ENCODE measurements at places on chromosomes 5 and 9.

- no peak for DNase-seq
Measured at GRCh38 chr5:116411101-116411571, 163.5 kb downstream of the SEMA6A start.

DNA sequence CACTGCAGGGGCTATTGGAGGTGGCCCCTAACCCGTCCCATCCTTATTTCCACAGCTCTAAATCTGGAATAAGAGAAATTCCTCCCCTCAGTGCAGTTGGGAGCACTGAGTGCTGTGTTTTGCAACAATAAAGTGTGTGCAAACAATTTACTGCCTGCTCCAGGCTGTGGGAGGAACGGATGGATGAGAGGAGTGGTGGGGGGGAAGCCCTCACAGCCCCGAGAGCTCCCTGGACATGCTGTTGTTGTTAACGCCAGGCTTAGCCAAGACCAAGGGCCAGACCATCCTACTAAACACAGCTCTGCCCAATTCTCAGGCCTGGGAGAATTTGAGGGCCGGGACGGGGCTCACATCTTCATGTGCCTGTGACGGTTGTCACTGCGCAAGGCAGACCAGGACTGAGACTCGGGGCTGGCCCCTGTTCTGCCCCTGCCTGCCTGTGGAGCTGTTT, 200.2 kb downstream of the DAB2IP start:
- DNase-seq = no peak

- no peak for DNase-seq
Measured at GRCh38 chr5:158529454-158529853, 570.3 kb downstream of the EBF1 start.

GRCh38 chr9:219670-220365, 5.2 kb downstream of the DOCK8 start:
- DNase-seq = no peak

DNA sequence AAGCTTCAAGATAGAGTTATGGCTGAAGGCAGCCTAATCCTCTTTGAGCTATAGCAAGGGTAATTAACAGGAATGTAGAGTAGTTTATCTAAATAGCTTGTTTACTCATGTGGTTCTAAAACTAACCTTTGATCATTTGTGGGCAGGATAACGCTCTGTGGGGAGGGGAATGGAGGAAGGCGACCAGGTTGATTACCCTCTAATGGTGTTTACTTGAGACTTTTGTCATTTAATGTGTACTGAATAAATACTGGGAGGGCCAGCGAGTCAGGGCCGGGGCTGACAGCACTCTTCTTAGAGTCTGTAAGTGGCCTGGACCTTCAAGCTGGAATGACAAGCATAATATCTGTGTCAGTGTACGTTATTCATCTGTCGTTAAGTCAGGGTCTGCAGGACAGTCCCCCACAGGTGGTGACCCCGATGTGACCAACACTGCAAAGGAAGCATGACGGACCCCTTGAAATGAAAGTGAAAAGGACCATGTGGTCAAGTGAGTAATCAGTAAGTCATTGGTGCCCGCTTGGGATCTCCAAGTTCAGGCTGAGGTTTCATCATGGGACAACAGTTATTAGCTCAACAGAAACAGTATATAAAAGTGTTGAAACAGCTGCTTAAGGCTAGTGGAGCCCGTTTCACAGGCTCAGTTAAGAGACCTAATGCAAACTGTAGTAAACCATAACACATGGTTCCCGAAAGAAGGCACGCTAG, 162.6 kb downstream of the CPLANE1 start:
- DNase-seq = no peak

DNA sequence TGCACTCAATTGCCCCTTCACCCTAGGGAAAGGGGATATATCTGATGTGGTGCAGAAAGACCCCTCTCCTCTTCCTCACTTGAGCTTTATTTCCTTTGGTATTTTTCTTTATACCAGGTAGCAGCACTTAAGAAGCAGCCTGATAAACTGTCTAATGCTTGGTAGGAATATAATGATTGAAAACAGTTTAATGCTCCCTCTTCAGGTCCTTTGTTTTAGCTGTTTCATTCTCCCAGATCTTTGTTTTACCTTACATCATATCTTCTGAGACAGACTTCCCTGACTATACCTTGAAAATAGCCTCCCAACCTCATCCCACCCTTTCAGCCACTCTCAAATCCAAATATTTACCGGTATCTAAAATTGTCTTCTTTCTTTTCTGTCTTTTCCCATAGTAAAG, 87.9 kb downstream of the NUDT12 start:
- DNase-seq = no peak

DNA sequence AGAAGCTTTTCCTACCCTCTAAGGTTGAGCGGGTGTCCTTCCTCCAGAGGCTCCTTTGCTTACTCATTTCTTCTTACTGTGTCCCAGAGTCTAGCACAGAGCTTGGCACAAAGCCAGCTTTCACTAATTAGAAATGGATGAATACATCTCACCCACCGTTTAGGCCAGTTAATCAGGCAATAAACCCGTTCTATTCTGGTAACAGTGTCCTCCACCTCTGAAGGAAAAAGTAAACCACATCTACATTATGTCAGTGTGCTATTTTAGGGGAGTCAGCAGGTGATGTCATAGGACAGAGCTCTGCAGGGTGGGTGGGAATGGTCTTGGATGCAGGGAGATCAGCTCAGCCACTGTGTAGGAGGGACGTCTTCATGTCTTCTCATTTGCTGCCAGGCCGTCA, 109.2 kb downstream of the OSTF1 start:
- DNase-seq = no peak

DNA sequence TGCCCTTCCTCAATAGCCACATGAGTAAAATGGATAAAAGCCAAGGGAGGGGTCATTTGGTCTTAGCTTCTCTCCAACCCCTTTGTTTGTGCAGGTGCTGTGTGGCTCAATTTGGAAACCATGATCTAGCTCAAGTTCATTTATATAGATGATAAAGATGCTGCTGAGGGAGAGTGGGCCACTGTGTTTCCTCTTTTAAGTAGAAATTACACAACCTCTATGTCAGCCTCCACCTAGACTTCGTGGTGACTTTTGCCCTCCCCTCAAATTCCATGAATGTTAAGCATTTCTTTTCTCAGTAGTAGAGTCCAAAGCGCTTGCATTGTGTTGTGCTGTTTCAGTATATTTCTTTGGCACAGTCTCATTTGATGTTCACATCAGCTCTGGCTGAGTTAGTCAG, 241.4 kb downstream of the ARHGAP26 start:
- DNase-seq = peak; percentile 81

DNA sequence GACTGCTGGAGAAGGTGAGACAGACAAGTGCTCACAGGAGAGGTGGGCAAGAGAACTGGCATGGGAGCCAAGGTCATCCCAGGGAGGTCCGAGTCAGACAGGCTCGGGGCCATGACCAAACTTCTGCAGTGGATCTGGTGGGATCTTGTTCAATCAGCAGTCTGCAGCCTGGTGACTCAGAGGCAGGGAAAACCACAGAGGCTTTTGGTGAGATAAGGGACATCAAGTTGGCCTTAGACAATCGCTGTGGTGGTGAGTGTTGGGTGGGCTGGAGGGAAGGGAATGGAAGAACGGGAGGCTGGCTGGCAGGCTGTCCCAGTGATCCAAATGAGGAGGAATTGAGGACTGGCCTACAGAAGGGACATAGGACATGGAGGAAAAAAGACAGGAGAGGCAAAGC, 123.8 kb downstream of the TMEM174 start:
- no peak for DNase-seq

DNA sequence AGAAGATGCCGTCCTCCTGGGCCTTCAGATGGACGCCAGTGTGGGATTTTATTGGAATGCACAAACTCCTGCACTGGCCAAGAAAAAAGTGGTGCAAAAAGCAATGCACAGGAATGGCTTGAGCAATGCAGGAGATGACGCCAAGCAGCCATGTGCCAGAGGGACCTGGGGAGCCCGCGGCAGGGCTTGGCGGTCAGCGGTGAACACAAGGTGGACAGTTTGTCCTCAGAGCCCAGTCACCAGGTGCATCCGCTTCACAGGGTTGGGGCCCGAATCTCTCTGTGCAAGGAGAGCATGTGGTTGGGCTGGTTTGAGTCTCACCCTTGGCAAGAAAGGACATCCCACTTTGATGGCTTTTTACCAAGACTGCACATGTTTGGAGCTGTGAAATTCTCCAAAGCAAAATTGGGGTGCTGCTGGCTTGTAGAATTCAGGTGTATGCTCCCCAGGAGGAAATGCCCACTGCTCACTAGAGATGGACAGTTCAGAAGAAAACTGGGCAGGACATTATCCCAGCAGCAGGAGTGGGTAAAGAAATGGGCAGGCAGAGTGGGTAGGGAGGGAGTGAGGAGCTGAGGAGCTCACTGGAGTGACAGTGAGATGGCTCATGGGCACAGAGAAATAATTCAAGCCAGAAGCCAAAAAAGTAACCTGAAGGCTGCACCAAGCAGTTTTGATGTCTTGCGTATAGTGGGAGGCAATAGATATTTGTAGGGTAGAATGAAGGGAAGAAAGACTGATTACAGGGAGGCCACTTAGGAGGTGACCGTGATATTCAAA, 463.9 kb downstream of the MTRR start:
- no peak for DNase-seq

GRCh38 chr5:67037171-67037570, 159.4 kb downstream of the CD180 start:
- no peak for DNase-seq

- peak; percentile 55 for DNase-seq
Measured at GRCh38 chr9:73683862-73684591, 532.4 kb downstream of the ANXA1 start.

DNA sequence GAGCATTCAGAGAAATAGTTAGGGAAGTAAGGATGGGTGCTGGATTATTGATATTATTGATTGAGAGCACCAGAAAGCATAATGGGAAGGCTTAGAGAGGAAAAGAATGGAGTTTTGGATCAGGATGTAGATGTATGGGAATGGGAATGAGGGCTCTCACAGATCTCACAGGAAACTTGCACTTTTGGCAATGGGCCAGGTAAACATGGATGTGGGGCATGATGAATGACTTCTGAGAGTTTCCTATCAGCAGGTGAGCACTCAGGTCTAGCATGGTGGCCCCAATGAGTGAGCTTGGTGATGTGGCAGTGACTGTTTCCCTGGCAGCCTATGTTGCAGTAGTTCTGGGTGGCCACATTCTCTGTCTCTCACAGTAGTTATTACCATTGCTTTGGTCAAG, 283.8 kb downstream of the FBXL7 start:
- DNase-seq = no peak

GRCh38 chr9:75891771-75892215, 1.3 kb downstream of the PCSK5 start:
- DNase-seq = no peak

- peak; percentile 71 for DNase-seq
Measured at GRCh38 chr9:37026931-37027581, 7.0 kb downstream of the PAX5 start.

- DNase-seq = no peak
Measured at GRCh38 chr5:5183189-5183699, 43.1 kb downstream of the ADAMTS16 start.

DNA sequence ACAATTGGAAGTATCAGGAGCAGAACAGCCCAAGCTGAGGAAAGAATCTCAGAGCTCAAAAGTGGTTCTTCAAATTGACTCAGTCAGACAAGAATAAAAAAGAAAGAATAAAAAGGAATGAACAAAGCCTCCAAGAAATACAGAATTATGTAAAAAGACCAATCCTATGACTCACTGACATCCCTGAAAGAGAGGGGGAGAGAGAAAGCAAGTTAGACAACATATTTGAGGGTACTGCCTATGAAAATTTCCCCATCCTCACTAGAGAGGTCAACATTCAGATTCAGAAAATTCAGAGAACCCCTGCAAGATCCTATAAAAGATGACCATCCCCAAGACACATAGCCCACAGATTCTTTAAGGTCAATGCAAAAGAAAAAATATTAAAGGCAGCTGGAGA, 173.2 kb downstream of the ALDH1A1 start:
- DNase-seq = no peak

DNA sequence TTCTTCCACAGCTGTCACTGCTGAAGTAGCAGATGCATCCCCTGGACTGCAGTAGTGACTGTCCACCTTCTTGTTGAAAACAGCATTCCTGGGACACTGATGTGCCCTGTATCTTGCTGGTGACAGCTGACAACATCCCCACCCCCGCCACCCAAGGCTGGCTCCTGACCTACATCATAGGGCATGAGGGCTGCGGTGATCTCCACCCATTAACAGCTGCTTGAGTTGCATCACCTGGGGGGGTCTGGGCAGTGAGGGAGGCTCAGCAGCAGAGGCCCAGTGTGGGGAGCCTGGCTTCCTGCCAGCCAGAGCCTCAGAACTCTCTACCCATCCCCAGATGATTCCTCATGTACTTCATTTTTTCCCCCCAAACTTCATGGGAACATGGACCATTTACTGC, 4.1 kb downstream of the PRUNE2 start:
- no peak for DNase-seq

GRCh38 chr9:93575796-93576257, 557 bp upstream of the PHF2 start:
- DNase-seq = peak; percentile 17

- DNase-seq = no peak
Measured at GRCh38 chr9:12737871-12738270, 36.9 kb upstream of the LURAP1L start.

DNA sequence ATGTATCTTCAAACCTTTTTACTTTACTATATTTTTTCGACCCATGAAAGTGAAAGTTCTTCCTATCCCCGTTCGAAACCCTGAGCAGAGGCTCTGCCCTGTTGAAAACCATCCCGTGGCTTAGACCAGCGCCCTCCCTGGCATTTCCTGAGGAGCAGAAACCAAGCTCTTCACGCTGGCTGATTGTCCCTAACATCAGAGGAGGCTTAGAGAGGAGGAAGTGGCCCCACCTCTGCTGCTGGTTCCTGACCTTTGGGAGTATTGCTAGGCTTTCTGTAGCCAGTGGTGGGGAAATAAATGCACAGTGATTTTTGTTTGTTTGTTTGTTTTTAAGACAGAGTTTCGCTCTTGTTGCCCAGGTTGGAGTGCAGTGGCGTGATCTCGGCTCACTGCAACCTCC, 4.2 kb upstream of the PTGES start:
- DNase-seq = no peak

DNA sequence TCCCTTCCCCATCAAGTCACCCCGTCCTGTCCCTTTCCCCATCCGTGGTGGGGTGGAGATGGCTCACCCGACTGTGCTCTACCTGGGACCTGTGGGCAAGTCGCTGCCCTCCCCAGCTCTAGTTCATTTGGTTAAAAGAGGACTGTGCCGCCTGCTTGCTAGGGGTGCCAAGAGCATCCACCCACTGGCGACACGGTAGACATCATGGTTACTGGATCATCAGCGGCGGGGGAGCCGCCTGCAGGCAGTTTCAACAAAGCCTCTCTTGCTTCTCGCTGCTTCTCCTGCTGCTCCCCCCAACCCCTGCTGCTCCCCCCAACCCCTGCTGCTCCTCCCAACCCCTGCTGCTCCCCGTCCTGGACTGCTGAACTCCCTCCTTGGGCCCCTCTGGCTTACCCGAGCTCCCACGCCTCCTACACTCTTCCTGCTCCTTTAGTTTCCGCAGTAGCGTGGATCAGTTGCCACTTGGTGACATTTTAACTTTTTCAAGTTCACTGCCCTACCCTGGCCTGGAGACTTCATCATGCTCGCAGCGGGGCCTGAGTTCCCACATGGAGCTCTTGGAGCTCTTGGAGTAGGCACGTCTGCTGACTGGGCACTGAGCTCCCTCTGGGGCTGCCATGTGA, 22.0 kb upstream of the SCGB3A1 start:
- DNase-seq = no peak

Data from NCI-H1092 treated with DMSO at 0.1 percent for 48 hours (cell line).